ENCODE measurements at places on chromosomes 2 and 18. TPM values are rescaled to one million over a fixed set of nuclear protein-coding genes. Genes with fewer than 3 reads are reported as not detected.
A peak's percentile ranks its signal among the peaks of the same experiment; 100 is the strongest.

DNA sequence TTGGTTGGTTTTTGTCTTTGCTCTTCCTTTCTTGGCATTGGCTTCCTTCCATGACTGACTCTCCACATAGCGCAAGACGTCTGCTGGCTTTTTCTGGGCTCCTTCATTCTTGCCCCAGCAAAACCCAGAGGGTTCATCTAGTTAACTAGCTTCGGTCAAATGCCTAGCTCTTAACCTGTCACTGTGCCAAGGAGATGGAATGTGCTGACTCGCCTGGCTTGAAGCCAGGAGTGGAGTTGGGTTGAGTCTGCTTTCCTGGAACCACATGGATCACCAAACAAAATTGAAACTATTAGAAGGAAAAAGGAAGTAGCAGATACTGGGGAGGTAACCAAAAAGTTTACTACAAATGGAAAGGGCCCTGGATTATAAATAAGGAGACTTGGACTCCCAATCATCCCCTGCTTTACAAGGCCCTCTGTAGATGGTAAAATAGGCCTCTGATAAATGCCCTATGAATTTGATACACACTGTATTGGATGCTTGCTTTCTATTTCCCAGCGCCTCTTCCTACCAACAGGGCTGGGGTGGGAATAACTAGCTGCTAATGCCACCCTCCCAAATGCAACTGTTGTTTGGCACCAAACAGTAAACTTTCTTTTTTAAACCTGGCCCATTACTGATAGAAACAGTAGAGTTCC lies 11.3 kb downstream of the MALT1 start:
- H3K4me3 ChIP-seq = no peak overlapping the region
- no peaks in the 10 kb centered on the region for H3K36me3 ChIP-seq
- H3K27ac ChIP-seq = no peak overlapping the region
- H3K4me1 ChIP-seq = peaks cover 31% of the 10 kb centered on the region

DNA sequence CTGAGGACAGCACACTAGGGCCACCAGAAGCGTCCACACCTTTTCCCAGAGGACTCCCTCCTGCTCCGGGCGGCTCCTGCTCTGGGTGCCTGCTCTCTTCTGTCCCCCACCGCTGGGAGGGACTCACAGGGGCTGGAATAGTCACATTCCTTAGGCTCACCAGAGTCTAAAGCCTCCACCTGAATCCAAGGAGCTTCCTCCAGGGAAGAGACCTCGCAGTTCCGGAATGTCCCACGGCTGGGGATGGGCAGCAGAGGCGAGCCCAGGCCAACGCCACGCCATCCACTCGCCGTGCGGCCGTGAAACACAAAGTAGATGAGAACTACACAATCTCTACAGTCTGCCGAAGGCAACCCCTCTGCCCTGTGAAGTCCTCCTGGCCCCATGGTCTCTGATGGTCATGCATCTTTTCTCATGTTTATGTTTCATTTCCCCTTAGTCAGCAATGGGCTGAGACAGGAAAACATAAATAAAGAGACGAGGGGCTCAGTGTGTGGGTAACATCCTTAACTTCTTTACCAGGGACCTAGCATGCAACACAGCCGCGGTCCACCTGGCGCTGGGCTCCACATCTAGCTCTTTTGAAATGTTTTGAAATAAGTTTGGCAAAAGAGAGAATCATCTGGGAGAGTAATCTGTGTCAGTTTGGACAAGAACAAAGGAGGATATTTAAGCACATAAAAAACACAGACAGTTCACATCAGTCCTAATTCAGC lies 98.4 kb downstream of the PXDN start:
- no peaks in the 10 kb centered on the region for H3K4me1 ChIP-seq
- no peak for DNase-seq
- H3K27ac ChIP-seq = no peak overlapping the region
- no peaks in the 10 kb centered on the region for H3K27me3 ChIP-seq
- no peak overlapping the region for H3K4me3 ChIP-seq
- no peaks in the 10 kb centered on the region for H3K36me3 ChIP-seq

DNA sequence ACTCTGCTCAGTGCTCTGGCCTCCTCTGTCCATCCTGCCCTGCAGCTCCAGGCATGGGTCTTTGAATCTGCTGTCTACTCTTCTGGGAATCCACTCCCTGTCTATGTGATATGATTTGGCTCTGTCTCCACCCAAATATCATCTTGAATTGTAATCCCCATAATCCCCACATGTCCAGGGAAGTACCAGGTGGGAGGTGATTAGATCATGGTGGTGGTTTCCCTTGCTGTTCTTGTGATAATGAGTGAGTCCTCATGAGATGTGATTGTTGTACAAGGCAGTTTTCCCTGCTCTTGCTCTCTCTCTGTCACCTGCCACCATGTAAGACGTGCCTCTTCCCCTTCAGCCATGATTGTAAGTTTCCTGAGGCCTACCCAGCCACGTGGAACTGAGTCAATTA lies 881.8 kb upstream of the ID2 start:
- H3K27ac ChIP-seq = no peak overlapping the region
- H3K27me3 ChIP-seq = peaks cover under 1% of the 10 kb centered on the region
- no peak for DNase-seq
- no peaks in the 10 kb centered on the region for H3K36me3 ChIP-seq
- no peak overlapping the region for H3K4me3 ChIP-seq

DNA sequence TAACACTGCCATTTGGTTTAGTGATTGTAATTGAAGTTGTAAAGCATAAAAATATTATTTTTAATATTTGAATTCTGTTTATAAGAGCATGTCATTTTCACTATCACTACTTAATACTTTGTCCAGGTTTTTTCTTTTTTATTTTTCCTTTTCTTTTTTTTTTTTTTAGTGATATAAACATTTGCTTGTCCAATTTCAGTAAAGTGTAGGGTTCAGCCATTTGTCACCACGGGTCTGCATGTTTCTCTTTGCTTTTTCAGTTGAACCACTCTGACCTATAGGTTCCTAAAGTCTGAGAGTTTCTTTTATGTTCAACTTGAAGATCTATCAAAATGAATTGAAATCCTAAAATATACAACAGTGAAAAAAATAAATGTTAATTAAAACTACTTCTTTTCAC lies 48.5 kb upstream of the SPAG16 start:
- H3K4me1 ChIP-seq = no peaks in the 10 kb centered on the region
- no peak overlapping the region for H3K4me3 ChIP-seq
- peak overlapping the region; percentile 3 for H3K27ac ChIP-seq
- H3K36me3 ChIP-seq = no peaks in the 10 kb centered on the region
- no peaks in the 10 kb centered on the region for H3K27me3 ChIP-seq

GRCh38 chr18:48636436-48636835 lies 97.6 kb downstream of the CTIF start:
- no peaks in the 10 kb centered on the region for H3K27me3 ChIP-seq
- H3K27ac ChIP-seq = no peak overlapping the region
- no peak overlapping the region for H3K4me3 ChIP-seq
- H3K36me3 ChIP-seq = no peaks in the 10 kb centered on the region
- H3K4me1 ChIP-seq = no peaks in the 10 kb centered on the region

- H3K4me1 ChIP-seq = no peaks in the 10 kb centered on the region
- no peaks in the 10 kb centered on the region for H3K36me3 ChIP-seq
- H3K27ac ChIP-seq = no peak overlapping the region
- no peak overlapping the region for H3K4me3 ChIP-seq
- H3K27me3 ChIP-seq = peaks cover 3% of the 10 kb centered on the region
Measured at GRCh38 chr2:100200985-100201384, 58.6 kb upstream of the AFF3 start.

DNA sequence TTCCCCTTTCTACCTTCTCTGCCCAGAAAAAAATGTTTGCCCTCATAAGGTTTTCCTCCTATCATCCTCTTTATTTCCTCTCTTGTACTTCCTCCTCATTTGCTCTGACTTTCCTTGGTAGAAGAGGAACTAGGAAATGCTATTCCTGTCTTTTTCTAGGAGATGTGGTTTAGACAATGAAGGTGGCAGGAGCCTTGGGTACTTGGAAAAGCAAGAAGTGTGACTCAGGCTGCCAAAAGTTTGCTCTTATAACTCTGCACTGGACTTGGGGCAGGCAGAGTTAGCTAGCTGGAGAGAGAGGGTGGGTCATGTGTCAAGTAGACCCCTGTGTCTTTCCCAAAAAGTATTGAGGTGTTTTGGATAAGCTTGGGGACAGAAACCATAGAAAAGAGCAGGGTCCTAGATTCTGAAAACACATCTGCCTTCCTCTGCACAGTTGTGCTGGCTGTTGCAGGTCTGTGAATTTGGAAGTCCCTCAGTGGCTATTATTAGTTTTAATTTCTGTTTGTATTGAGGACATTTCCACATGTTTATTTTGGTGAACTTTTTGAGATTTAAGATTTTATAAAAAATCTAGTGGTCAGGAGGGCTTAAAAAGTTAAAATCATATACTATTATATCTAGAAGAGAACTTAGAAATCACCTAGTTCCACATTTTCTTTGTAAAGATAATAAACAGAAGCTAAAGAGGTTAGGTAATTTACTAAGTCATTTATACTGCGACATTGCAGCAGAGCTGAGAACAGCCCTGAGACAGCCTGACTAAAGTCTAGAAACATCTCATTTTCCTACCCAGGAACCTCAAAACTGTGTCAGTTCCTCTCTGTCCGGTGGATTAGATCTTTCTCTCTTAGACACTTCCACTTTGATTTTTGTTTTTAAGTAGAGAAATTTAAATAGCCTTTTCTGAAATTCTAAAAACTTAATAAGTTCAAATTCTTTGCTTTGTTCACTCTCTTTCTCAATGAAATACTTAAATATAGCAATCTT lies 16.0 kb downstream of the INSIG2 start:
- no peak overlapping the region for H3K4me3 ChIP-seq
- H3K4me1 ChIP-seq = no peaks in the 10 kb centered on the region
- H3K27me3 ChIP-seq = no peaks in the 10 kb centered on the region
- no peak overlapping the region for H3K27ac ChIP-seq
- H3K36me3 ChIP-seq = peaks cover 38% of the 10 kb centered on the region

GRCh38 chr2:109615637-109616144 lies 1.5 kb downstream of the SOWAHC start:
- H3K4me3 ChIP-seq = no peak overlapping the region
- no peaks in the 10 kb centered on the region for H3K4me1 ChIP-seq
- peaks cover 16% of the 10 kb centered on the region for H3K27me3 ChIP-seq
- no peaks in the 10 kb centered on the region for H3K36me3 ChIP-seq
- no peak overlapping the region for H3K27ac ChIP-seq
- no peak for DNase-seq

GRCh38 chr2:175034716-175035115 lies 29.5 kb upstream of the CHN1 start:
- no peak for DNase-seq
- H3K4me3 ChIP-seq = no peak overlapping the region
- no peaks in the 10 kb centered on the region for H3K27me3 ChIP-seq
- peaks cover 3% of the 10 kb centered on the region for H3K4me1 ChIP-seq
- H3K36me3 ChIP-seq = no peaks in the 10 kb centered on the region

DNA sequence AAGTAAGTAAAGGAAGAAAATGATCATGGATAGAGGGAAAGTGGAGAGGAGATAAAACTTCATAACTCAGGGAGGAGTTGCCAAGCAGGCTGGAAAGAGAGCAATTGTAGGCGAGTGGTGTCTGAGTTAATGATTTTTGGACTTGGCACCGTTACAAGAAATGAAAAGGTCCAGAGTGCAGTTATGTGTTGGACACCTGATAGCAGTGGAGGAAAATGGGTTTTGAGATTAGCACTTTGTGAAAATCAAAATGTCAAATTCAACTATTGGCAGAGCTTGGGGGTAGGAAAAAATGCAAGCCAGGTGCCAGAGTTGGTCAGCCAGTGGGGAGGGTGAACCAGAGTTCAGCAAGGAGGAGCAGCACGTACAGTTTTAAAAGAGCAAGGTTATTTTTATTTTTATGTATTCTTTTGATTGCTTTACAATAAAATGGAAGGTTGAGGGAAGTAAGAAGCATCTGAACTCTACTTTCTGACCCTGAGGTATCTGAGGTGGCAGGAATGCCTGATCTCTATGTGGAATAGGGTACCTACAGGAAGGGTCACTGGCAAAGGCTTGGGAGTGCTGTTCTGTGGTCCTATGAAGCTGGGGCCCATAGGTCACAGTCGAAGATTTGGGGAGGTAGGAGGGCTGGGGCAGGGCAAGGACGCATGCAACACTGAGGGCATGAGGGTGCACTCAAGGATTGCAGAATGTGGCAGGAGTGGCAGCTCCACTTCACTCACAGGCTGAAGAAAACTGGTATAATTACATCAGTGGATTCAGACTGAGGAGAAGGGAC lies 127.5 kb downstream of the CD8B2 start:
- H3K4me3 ChIP-seq = no peak overlapping the region
- peaks cover 11% of the 10 kb centered on the region for H3K27me3 ChIP-seq
- DNase-seq = no peak

DNA sequence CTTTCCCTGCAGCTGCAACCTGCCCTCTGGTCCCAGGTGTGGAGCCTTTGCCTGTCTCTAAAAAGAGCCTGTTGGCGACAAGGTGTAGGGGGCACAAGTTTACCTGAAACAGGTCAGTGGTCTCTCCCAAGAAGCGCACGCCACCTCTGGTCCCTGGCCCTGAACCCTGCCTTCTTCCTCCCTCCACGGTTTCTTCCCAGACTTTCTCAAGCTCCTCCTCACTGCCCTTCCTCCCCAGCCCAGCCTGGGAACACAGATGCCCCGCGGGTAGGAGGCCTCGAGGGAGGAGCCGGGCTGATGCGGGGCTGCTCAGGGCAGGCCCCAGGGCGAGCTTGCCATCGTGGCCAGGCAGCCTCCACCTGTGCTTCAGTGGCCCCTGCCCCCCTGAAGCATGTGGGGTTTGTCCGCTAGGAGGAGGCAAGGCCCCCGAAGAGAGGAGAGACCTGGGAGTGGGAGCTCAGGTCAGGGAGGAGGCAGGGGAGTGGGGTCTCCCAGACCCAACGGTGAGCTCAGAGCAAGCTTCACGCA lies 89.5 kb downstream of the SMAD7 start:
- no peaks in the 10 kb centered on the region for H3K27me3 ChIP-seq
- no peaks in the 10 kb centered on the region for H3K36me3 ChIP-seq
- no peak for DNase-seq

GRCh38 chr2:11872247-11872947 lies 126.0 kb downstream of the LPIN1 start:
- no peaks in the 10 kb centered on the region for H3K27me3 ChIP-seq
- no peaks in the 10 kb centered on the region for H3K4me1 ChIP-seq
- H3K4me3 ChIP-seq = no peak overlapping the region
- DNase-seq = no peak

DNA sequence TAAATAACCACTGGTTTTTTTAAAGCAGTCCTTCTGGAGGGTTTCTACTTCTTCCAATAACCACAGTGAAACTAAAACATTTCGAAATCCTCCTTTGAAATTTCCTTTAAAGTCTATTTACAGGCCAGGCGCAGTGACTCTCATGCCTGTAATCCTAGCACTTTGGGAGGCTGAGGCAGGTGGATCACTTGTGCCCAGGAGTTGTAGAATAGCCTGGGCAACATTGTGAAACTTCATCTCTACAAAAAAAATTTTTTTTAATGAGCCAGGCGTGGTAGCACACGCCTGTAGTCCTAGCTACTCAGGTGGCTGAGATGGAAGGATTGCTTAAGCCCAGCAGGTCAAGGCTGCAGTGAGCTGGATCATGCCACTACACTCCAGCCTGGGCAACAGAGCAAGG lies 15.2 kb downstream of the KIDINS220 start:
- peaks cover 4% of the 10 kb centered on the region for H3K36me3 ChIP-seq
- no peak overlapping the region for H3K27ac ChIP-seq
- DNase-seq = no peak
- no peak overlapping the region for H3K4me3 ChIP-seq

Gene LAMA3
- 0.20 TPM for total RNA-seq

Gene FMNL2
- total RNA-seq = 0.68 TPM

Gene ZEB2
- total RNA-seq = 37.4 TPM

Gene TAF4B
- 13.2 TPM for total RNA-seq

Gene ZAP70
- 459 TPM for total RNA-seq

Gene COL3A1
- total RNA-seq = not detected

Gene NOSTRIN
- 0.13 TPM for total RNA-seq

All from T-cell (primary cell).